C1 segment of cervical spinal cord (tissue), 14 donors: ENCODE measurements at places on chromosomes 11 and 22.

- DNase-seq = no peak
These were observed 518.0 kb downstream of the OPCML start for GRCh38 chr11:133014337-133014736.

GRCh38 chr22:22843848-22844247, 43.8 kb upstream of the IGLL5 start:
- DNase-seq = no peak

- DNase-seq = no peak
These were observed 119.9 kb downstream of the CTTN start for GRCh38 chr11:70517988-70518907.

DNA sequence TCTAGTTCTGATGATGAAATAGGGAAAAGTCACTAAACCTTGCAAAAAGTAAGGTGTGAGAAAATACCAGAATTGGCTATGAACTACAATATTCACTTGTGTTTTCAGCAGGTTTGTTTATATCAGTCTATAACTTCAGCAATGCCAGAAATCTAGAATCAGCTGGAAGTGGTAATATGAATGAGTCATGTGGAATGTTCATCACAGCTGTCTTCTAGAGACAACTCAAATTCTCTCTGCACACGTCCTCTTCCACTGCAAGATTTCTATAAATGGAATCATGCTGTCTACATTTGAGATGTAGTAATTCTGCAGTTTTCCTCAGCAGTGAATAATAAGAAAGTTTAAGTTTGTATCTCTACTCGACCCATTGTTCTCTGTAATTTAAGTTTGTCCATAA, 89.9 kb downstream of the OR4A15 start:
- DNase-seq = no peak

- no peak for DNase-seq
These were observed 195.8 kb downstream of the NELL1 start for GRCh38 chr11:20865161-20865560.

DNA sequence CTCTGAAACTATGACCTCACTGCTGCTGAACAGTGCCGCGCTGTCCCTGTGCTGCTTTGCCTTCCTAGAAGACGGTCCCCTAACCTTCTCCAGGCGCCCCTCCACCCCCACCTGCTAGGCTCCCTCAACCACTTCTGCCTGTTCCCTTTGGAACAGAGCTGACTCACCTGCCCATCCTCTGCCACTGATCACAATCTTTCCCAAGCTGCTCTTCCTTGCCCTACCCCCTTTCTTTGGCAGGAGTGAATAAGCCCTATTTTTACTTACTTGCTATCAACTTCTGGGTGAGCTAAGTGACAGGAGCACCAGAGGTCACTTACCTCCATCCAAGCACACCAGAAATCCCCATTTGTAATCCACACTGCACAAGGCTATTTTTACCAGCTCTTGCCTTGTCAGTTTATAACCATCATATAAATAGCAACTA, 116.0 kb upstream of the BID start:
- no peak for DNase-seq

- no peak for DNase-seq
These were observed 868 bp downstream of the TEF start for GRCh38 chr22:41382610-41383009.

GRCh38 chr11:101327908-101328307, 198.3 kb upstream of the PGR start:
- DNase-seq = no peak

DNA sequence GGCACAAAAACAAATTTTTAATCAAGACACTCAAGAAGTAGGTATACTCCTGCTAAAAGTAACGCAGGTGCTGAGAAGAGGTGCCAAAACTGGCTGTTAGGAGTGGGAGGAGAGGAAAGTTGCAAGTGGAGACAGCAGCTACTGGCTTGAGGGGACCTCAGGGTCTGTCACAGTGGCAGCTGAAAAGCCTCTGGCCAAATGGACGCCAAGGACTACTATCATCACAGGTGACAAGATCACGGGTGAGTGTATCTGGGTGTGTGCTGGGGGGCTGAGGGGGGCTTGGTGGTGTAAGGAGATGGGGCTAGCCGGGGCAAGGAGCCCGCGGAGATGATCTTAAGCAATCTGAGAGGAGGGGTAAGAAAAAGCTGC, 687 bp downstream of the ZNF202 start:
- DNase-seq = no peak

GRCh38 chr22:27258616-27259172, 542.9 kb downstream of the MN1 start:
- no peak for DNase-seq

GRCh38 chr11:112643416-112643815, 317.8 kb upstream of the NCAM1 start:
- no peak for DNase-seq
